Mesothelial cell of epicardium (in vitro differentiated cells): ENCODE measurements at places on chromosomes 16 and 17. TPM values are rescaled to one million over a fixed set of nuclear protein-coding genes. Genes with fewer than 3 reads are reported as not detected.
A peak's percentile ranks its signal among the peaks of the same experiment; 100 is the strongest.

DNA sequence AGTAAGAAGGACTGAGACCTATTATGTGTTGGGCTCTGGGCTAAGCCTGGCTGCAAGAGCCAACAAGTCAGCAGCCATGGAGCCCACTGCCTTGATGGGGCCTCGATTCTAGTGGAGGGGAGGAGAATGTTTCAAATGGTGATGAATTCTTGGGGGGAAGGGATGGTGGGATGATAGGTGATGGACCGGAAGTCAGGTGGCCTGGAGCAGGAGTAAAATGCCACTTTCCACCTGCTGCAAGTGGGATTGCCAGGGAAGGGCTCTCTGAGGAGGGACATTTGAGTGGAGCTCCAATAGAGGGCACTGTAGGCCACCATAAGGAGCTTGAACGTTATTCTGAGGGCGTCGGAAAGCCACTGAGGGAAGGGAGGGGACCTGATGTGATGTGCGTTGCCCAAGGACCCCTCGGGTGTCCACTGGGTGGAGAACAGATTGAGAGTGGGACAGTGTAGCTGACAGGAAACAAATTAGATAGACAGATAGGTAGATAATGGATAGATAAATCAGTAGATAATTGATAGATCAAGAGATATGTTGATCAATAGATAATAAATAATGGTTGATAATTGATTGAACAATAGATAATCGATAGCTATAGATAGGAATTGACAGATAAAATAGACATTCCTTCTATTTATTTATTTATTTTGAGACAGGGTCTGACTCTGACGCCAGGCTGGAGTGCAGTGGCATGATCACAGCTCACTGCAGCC is 18.2 kb upstream of the NXPH3 start:
- peaks cover 4% of the 10 kb centered on the region for H3K4me1 ChIP-seq
- no peak for DNase-seq
- H3K27ac ChIP-seq: no peak overlapping the region
- H3K27me3 ChIP-seq: peaks cover 23% of the 10 kb centered on the region
- H3K36me3 ChIP-seq: no peaks in the 10 kb centered on the region

GRCh38 chr16:6929868-6930267 is 402.8 kb upstream of the RBFOX1 start:
- H3K4me3 ChIP-seq: no peak overlapping the region
- peak overlapping the region; percentile 65 for H3K27ac ChIP-seq
- no peak for DNase-seq
- no peaks in the 10 kb centered on the region for H3K36me3 ChIP-seq
- H3K27me3 ChIP-seq: no peaks in the 10 kb centered on the region

DNA sequence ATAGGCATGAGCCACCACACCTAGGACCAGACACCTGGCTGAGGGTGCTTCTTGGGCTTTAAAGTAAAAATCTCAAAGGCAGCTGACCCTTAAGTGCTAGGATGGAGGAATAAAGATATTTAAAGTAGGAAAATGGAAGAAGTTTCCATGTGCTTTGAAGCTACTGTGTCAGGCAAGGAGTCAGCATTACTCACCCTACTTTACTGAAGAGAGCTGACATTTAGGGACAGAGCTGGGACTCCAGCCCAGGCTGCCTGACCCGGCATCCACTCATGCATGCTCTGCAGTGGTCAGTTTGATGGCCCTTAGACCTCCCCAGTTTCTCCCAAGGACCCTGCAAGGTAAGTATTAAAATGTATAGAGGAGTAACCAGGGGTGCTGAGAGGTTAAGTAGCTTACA is 124.7 kb upstream of the PLCG2 start:
- no peak for DNase-seq
- peaks cover 24% of the 10 kb centered on the region for H3K36me3 ChIP-seq
- H3K27me3 ChIP-seq: no peaks in the 10 kb centered on the region

- no peaks in the 10 kb centered on the region for H3K36me3 ChIP-seq
- peaks cover 31% of the 10 kb centered on the region for H3K4me1 ChIP-seq
- no peak for DNase-seq
- no peaks in the 10 kb centered on the region for H3K27me3 ChIP-seq
Observed at GRCh38 chr16:69526831-69527655, 38.7 kb upstream of the NFAT5 start.

The KRTAP4-3 gene
- not detected in 3 replicates for total RNA-seq

The FZD2 gene
- 82.1 to 88.3 TPM (median 84.4 TPM) in 3 replicates for total RNA-seq
